CD8-positive, alpha-beta memory T cell (primary cell): ENCODE measurements at places on chromosomes 2 and 18. TPM values are rescaled to one million over a fixed set of nuclear protein-coding genes. Genes with fewer than 3 reads are reported as not detected.

DNA sequence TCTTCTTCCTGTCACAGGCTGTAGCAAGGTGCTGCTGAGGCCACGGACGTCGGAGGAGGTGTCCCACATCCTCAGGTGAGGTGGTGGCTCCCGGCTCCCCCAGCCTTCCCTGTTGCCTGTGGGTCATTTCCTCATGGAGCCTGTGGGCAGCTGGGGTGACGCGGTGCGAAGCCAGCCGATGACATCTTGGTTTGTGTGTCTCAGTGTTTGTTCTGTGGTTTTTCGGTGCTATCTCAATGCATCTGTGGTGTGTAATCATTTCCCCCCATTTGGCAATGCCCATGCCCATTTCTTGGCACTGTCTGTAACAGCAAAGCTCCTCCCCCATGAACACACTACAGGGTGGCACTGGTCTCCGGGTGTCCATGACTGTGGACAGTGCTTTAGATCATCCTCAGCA, 6.6 kb downstream of the D2HGDH start:
- DNase-seq = no peak

- no peak for DNase-seq
Observed at GRCh38 chr18:36382854-36383253, 85.3 kb downstream of the FHOD3 start.

The SERPINB3 gene
- not detected for total RNA-seq

- DNase-seq = no peak
Observed at GRCh38 chr2:25854613-25855012, 23.7 kb downstream of the ASXL2 start.

DNA sequence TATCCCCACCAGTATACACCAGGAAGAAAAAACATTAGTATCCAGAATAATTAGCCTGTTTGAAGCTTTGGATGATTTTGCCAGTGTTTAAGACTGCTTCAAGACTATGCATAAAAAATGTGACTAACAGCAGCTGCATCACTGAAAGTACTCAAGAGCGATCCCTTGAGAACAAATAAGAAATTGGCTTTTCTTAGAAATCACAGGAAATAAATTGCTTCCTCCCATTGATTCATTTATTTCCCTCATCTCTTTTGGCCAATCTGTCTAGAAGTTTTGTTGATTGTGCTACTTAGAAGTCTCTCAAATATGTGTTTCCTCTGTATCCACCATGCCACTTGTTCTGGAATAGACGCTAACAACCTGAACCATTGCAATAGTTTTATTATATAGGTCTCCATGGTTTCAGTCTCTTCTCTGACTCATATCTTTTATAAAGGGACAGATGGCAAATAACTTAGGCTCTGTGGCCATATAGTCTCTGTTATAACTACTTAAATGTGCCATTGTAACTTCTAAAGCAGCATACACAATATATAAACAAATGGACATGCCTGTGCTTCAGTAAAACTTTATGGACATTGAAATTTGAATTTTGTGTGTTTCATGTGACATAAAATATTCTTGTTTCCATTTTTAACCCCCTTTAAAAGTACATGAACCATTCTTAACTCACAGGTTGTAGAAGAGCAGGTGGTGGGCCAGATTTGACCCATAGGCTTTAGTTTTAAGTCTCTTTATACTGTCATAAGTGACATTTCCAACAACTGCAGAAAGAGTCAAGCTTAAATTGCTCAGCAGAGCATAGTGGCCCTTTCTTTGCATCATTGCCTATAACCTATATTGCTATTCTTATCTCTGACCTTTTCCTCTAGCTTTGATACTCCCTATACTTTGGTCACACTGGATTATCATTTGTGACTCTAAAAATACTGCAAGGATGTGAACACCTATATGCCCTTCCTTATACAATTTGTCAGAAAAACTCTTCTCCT, 123.9 kb downstream of the MC4R start:
- no peak for DNase-seq

DNA sequence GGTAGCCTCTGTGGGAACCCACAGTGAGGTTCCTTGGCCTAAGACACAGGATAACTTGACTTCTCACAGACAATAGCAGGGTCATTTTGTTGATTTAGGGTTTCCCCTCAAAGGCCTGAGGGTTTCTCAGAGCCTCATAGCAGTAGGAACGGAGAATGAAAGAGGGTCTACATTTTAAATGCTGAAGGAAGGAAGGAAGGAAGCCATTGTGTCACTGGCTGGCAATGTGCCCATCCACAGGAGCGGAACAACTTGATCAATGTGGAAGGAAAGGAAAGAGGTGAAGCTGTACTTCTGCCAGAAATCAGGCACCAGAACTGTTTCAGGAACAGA, 5.1 kb downstream of the IL1B start:
- DNase-seq = no peak

The EML6 gene
- 1.3 TPM for total RNA-seq
